RCC 7860 (cell line): ENCODE measurements at places on chromosomes 7 and 10.

DNA sequence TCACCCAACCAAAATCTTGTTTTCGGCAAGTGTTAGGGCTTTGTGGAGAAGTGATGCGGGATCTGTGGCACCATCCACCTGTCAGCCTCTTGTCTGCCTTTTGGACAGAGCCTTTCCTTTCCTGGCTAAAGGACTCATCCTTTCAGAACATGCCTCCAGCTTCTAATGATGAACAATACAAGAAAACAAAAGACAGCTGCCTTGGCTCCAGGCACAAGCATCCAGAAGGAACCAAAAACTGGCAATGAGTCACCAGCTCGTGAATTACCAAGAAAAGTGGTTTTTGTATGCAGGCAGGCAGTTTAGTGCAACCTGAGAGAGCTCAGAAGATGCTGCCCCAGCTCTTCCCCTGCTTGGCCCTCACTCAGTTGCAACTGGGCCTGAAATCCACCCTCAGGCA is 84.6 kb upstream of the NAMPT start:
- peak; percentile 29 for DNase-seq

- DNase-seq = no peak
Measured at GRCh38 chr7:101634196-101634717, 5.2 kb upstream of the MYL10 start.

GRCh38 chr10:86665868-86666267 is 2.4 kb upstream of the LDB3 start:
- DNase-seq = no peak

DNA sequence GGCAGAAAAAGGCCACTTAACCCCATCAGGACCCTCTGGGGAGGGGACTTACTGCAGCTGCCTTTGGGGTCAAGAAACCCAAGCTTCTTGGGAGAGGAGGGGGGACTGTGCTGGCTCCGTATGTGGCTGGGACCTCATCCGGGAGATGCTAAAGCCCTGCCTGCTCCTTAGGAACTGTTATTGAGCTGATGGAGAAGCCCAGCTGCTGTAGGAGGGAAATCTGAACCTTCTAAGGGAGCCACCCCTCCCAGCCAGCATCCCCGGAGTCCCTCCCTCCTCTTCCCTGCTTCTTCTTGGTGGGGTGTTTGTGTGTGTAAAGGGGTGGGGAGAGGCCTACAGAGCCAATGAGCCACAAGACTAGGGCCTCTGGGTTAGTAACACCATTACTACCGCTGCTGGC is 8.2 kb downstream of the KCNIP2 start:
- no peak for DNase-seq

GRCh38 chr10:63611078-63611477 is 89.9 kb downstream of the REEP3 start:
- no peak for DNase-seq

- DNase-seq = no peak
Measured at GRCh38 chr10:33493978-33494377, 159.5 kb upstream of the NRP1 start.

DNA sequence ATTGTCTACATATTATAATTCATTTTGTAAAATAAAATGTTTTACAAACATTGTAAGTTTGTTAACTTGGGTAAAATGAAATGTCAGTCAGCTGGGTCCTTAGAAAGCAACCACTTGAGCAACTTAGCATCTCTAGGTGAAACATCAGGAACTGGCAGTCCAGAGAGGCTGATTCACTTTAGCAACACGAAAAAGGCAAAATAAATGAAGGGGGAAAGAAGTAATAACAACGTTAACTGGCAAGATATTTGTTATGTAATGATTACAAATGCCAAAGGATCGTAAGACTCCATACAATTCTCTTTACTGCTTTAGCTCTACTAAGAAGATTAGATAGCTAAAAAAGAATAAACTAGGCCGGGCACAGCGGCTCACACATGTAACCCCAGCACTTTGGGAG is 5.0 kb downstream of the PDZD8 start:
- no peak for DNase-seq

DNA sequence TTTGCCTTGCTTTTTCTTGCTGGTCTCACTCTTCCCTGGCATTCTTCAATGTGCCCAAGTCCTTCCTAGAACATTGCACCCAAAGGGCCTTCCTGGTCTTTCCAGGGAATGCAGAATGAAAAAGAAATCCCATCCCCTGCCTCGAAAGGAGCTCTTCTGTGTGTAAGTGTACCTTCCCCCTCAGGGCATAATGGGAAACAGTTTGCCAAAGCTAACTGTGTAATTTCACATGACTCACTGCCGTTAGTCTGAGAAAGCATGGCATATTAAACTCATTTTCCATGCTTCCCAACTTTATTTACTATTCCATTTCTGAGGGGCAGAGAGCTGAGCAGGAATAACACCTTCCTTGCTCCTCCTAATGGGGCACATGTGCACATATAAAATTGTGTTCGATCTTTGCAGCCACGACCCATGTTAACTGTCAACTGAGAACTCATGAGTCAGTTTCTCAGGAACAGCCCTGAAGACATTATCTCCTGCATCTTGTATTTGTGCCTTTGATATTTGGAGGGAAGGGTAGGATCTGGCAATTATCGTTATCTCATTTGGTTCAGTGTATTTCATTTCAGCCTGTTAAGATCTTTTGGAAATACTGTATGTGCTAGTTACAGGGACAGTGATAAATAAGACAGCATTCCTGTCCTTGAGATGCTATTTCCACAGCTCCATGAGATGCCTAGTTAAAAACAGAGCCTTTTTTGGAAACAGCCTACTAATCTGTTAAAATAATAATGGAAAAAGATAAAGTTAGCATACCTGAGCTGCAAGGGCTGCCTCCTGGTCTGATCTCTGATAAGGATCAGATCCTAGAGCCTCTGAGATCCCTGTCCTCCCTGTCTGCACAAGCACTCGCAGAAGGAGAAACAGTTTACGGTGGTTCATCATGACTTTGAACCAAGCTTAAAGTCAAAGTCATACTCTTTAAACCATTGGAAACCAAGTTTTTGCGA is 42.3 kb downstream of the IKZF1 start:
- no peak for DNase-seq

DNA sequence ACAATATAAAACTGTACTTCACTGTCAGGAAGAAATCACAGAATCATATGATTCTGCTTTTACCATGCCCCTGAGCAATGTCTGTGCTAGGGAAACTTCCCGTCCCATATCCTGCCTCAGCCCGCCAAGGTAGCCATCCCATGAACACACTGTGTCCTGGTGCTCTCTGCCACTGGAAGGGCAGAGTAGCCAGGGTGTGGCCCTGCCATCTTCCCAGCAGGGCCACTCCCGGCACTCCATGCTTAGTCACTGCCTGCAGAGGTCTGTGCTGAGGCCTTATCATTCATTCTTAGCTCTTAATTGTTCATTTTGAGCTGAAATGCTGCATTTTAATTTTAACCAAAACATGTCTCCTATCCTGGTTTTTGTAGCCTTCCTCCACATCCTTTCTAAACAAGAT is 31.8 kb downstream of the AP3M1 start:
- peak; percentile 21 for DNase-seq

DNA sequence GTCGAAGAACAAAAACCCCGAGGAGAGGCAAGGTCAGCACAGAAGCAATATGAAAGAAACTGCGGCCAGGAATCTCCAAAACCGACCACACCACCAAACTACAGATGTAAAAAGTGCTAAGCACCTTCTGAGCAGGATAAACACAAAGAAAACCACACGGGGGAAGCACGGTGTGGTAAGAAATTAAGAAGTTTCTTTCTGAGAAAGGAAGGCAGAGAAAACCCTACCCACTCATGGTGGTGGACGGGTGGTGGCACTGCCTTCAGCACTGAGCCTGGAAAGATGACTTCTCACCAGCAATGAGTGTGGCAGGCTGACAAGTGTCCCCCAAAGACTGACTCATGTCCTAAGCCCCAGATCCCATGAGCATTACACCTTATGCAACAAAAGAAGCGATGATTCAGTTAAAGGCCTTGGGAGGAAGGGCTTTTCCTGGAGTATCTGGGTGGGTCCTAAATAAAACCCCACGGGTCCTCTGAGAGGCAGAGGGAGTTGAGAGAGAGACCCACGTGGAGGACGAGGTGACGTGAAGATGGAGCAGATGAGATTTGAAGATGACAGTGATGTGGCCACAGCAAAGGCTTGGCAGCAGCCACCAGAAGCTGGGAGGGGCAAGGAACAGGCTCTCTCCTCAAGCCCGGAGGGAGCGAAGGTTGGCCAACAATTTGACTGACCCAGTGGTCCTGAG is 124.9 kb downstream of the DLG5 start:
- DNase-seq = no peak

GRCh38 chr7:95404316-95404865 is 8.2 kb upstream of the PON3 start:
- DNase-seq = peak; percentile 69

- no peak for DNase-seq
Measured at GRCh38 chr10:99731306-99732032, 458 bp downstream of the COX15 start.

DNA sequence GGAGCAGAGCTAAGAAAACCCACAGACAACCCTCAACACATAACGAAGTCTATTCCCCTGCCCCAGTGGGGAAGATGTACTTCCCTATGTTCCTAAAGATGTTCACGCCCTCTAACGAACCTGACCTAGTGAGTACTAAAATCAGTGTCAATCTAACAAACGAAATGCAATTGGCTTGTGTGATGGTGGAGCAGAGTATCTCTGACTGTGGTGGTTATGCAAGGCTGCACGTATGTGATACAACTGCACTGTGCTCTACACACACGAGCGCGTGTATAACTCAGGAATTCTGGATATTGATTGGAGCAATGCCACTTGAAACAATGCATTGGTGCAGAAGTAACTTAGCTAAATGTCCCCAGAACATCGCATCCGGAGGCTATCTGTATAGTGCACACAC is 1.3 kb downstream of the ANKRD16 start:
- DNase-seq = no peak

- peak; percentile 74 for DNase-seq
Measured at GRCh38 chr10:97538411-97538810, 34.2 kb upstream of the ANKRD2 start.

GRCh38 chr10:85623758-85624157 is 742.8 kb downstream of the GRID1 start:
- DNase-seq = no peak

DNA sequence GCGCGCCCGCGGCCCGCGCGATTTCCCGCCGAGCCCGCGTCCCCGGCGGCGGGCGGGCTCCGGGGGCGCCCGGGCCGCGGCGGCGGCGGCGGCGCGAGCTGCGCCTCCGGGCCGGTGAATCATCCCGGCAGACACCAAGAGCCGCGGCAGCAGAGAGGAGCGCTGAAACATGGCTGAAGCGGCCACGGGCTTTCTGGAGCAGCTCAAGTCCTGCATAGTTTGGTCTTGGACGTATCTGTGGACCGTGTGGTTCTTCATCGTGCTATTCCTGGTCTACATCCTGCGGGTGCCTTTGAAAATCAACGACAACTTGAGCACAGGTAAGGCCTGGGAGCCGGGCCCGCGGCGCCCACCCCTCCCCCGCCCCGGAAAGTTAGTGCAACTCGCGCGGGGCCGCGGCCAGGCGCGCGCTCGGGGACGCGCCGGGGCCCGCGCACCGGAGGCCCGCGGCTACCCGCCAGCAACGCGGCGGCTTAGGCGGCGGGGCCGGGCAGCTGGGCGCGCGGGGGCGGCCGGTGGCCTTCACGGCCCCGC is at the start of gene ST7:
Gene ST7, plus strand, starts transcription at position 130 of the 534 bp plus-strand sequence. Its CDS starts 40 bp downstream, at position 170.
- DNase-seq = peak; percentile 66

DNA sequence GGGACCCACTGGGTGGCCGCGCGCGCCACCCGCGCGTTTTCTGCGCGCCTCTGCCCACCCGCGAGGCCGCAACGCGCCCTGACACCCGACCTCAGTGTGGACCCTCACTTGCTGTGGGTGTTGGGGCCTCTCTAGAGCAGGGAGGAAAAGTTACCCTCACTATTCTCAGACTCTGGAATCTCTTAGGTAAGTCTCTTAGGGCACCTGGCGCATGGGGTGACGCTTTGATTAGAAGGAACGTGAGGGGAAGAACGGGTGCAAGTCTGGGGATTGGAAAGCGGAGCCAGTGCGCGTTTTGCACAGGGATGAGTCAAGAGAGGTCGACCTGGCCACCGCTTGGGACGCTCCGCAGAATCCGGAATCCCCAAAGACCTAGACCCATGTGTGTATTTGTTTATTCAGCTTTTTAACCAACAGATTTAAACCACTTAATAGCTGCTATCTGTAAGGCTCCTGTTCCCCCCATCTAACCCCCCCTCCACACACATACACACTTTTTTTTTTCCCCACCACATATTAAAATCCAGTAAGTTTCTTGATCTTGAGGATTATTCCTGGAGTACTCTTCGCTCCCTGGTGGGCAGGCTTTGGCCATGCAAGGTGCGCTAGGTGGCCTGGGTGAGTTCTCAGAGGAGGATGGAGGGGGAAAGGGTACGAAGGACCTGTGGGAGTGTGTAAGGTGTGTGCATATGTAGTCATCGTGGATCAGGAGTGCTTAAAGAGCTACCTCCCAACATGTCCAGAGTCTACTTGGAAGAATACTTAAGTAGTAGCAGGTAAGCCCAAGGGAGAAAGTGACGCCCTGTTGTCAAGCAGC is 169.1 kb upstream of the PPP1R3A start:
- no peak for DNase-seq

GRCh38 chr7:87476179-87476557 is 688 bp upstream of the ABCB4 start:
- no peak for DNase-seq

DNA sequence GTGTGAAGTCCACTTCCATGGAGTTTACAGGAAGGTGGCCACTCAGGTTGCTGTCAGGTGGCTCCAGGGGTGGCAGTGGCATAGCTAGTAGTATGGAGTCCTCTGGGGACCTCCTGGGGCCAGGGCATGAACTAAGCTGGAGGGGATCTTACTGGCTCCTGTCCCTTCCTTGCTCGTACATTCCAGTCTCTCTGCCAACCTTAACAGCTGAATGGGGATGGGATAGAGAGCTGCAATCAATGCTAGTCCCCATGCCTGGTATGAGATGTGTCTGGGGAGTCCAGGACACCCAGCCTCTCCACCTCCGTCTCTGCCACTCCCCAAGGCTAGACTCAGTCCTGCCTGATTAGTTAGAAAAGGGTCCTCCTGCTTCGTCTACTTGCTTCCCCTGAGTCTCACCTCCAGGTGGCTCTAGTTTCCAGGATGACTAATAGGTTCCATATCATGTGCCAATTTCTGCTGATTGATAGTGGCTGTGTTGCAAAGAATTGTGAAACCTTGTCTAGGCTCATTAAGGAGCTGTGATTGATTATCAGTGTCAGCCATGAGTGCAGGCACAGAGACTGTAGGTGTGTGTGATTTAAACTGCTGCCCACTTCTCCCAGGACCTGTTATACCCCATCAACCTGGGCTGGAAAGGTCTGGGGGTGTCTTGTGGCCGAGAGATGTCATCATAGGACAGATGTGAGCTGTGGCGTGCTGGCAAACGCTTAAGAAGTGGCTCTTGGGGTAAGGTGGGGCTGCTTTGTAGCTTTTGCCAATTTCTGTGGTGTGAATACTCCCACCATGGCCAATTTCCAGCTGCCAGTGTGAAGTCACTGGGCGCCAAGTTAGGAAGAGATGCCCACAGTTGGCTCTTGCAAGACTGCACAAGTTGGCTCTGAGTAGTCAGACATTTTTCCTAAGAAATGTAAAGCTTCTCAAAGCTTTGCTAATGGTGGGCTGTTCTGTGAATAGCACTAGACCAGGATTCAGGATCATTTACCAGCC is 59.8 kb downstream of the COL13A1 start:
- peak; percentile 46 for DNase-seq

DNA sequence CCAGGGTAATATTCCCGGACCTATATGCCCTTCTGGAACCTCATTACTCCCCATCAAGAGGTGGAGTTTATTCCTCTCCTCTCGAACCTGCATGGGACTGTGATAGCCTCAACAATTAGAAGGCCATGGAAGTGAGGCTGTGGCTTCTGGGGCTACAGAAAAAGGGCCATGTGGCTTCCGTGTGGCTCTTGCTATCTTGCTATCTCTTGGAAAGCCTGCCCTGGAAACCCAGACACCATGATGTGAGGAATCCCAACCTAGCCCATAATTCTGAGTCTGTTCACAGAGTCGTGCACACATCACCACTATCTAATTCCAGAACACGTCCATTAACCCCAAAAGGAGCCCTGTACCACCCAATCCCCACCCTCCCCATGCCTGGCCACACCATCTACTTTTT is 20.8 kb upstream of the SH3PXD2A start:
- no peak for DNase-seq
